ENCODE measurements at places on chromosomes 4 and X.
A peak's percentile ranks its signal among the peaks of the same experiment; 100 is the strongest.

GRCh38 chr4:154720123-154720522, 23.7 kb upstream of the LRAT start:
- no peak for DNase-seq

DNA sequence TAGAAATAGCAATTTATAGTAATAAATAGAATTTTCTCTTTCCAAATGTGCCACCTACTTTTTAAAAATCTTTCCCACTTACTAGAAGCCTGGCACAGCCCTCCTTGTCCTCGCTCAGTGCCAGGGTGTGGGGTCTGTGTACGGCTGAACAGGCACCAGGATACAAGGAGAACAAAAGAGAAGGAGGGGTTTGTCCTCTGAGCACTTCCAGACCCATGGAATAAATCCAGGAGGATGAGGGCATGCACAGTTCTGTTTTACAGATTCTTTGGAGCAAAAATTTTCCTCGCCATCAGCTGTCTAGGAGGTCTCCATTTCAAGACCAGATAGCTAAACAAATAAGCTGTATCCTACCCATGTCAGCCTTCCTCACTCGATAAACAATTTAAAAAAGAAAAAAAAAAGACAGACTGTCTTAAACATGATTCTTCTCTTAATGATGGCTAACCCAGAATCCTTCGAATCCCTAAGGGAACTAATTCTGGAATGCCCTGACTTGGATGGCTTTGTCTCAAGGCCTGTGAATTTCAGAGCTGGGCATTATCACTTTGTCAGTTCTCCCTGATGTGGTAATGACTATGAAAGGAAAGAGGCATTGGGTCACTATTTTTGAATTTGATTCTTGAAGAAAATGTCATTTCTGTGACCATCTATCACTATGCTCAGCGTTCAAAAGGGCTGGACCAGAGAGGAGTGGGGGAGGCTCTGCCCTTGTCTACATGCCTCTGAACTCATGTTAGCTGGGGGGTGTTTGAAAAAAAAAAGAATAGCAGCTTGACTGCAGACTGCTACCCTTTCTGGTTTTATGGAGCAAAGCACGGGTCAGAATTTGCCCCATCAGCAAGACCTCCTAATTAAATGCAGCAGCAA, 151.0 kb downstream of the DCTD start:
- no peak for DNase-seq

- DNase-seq, result no peak
These were observed 37.9 kb downstream of the RAB40AL start for GRCh38 chrX:102975016-102975415.

- no peak for DNase-seq
These were observed 157.6 kb upstream of the C1QTNF7 start for GRCh38 chr4:15270201-15270600.

- DNase-seq, result no peak
These were observed 48.3 kb upstream of the MND1 start for GRCh38 chr4:153296040-153296823.

DNA sequence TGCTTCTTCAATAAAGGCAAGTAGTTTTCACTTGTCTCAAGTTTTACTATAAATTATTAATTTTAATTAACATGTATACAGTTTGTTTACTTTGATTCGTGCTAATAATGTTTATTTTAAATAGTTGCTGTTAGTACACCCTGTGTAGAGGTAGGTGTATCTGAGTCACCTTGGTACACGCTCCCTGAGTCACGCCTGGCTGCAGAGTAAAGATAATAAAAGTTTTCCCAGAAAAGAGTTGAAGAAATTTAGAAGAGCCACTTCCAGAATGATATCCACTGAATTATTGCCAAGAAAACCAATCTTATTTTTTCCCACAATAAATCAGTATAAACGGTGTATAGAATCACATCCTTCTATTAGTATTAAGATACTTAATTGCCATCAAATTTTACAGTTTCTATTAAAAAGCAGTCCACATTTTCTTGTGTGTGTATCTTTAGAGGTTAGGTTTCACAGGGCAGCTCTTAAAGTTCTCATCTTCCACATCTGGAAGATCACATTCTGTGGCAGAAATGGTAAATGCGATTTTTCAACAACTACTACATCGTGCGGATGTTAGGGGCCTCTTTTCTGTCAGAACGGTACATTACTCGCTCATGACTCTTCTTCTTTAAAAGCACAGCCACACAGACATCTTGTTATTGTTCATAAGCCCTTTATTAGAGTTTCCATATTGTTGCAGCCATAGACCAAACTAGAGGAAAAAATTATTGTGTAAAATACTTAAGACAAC, 55.4 kb downstream of the HADH start:
- no peak for DNase-seq

DNA sequence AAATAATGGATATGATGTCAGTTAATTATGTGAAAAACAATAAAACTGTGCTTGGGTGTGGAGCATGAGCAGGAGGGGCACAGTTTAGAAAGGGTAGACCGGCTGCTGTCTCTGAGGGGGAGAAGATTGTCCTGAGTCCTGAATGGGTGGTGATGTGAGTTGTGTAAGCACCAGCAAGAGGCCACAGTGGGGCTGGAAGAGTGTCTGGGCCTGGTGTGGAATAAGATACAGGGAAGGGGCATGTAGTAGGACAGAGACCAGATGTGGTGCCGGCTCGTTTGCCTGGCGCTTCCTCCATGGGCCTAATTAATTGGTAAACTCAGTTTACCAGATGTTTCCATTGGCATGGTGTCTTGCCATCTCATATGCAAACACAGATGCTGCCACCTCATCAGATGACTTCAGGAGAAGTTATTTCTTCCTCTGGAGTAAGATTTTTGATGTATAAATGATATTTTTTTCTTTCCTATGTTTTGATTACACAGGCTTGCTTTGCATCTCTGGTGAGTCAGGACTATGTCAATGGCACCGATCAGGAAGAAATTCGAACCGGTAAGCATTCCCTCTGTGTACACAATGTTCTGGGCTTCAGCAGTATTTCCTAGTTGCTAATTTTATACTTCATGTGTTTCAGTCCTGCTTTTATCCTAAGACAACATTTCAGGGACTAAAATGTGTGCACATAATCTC, 5.1 kb downstream of the MED28 start:
- no peak for DNase-seq

- DNase-seq, result no peak
These were observed 31.0 kb downstream of the CLDN2 start for GRCh38 chrX:106951230-106951629.

- no peak for DNase-seq
These were observed 38.3 kb upstream of the NDP start for GRCh38 chrX:44011506-44011905.

DNA sequence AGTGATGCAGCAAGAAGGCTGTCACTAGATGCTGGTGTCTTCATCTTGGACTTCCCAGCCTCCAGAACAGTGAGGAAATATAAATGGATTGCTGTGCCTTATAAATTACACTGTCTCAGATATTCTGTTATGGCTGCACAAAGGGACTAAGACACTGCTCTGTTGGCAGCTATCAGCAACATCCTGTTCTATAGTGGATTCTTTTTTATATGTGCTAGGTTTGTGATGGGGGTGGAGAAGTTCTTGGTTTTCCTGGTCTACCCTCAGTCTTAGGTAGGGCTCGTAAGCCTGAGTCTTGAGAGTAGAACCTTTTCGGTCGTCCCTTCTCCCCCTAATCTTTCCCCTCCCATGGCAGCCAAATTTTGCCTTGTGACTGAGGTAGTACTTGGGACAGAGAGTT, 17.3 kb downstream of the STIM2 start:
- no peak for DNase-seq

- no peak for DNase-seq
These were observed 3.4 kb downstream of the MAGEE2 start for GRCh38 chrX:75781611-75782010.

GRCh38 chrX:136616987-136617685, 30.8 kb upstream of the CD40LG start:
- peak; percentile 21 for DNase-seq

- no peak for DNase-seq
These were observed 43.7 kb downstream of the NLGN4X start for GRCh38 chrX:6184900-6185515.

GRCh38 chr4:176791591-176792325, 964 bp downstream of the VEGFC start:
- no peak for DNase-seq

GRCh38 chrX:129755779-129756650, 17.2 kb downstream of the XPNPEP2 start:
- DNase-seq, result no peak

- no peak for DNase-seq
These were observed 123.7 kb downstream of the AFF1 start for GRCh38 chr4:87058356-87059073.
